Activated CD4-positive, alpha-beta T cell treated with anti-CD3 and anti-CD28 coated beads for 24 hours (primary cell): ENCODE measurements at places on chromosomes 2 and 18.

GRCh38 chr2:72561621-72562318 is 264.1 kb downstream of the EXOC6B start:
- no peak for DNase-seq

GRCh38 chr2:70830366-70830765 is 5.2 kb downstream of the CD207 start:
- no peak for DNase-seq

DNA sequence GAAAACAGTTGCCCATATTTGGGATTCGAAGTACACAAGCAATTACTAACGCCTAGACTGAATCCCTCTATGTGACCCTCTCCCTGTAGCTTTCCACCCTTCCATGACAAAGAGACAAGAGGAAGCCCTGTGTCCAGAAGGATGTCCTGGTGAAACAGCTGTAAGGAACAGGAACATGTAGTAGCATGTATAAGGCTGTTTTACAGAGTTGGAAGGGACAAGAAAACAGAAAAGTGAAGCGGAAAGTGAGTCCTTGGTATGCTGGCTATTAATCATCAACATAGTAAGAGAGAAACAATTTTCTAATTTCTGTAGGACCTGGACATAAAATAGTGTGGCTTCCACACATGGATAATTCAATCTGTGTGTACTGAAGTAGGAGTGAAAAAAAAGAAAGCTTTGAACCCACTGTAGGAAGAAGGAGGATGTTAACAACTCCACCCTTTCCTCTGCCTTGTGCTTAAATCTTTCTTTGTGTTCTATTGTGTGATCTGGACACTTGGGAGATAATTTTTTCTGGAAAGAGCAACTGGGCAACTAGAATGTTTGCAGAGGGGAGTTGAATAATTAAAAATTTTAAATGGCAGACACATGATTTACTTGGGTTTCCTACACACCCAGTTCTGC is 162.3 kb upstream of the ZSWIM2 start:
- DNase-seq, result no peak

- peak; percentile 52 for DNase-seq
Observed at GRCh38 chr2:43224131-43224570, 2.3 kb downstream of the ZFP36L2 start.

DNA sequence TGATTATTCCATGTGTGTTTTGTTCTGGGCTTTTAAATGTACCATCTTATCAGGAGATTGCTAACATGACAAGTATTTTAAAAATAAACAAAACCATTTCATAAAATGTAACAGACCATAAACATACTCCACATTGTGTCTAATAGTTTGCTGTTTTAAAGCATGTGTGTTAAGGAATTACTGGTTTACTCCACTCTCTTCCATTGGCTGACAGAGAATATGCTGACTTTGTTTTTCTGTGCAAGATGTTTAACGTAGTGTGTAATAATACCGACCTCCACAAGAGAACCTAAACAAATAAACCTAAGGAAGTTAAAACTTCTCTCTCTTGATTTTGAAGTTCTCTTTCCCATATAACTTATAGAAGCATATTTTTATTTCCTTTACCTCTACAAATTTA is 17.0 kb upstream of the TMEM18 start:
- no peak for DNase-seq

DNA sequence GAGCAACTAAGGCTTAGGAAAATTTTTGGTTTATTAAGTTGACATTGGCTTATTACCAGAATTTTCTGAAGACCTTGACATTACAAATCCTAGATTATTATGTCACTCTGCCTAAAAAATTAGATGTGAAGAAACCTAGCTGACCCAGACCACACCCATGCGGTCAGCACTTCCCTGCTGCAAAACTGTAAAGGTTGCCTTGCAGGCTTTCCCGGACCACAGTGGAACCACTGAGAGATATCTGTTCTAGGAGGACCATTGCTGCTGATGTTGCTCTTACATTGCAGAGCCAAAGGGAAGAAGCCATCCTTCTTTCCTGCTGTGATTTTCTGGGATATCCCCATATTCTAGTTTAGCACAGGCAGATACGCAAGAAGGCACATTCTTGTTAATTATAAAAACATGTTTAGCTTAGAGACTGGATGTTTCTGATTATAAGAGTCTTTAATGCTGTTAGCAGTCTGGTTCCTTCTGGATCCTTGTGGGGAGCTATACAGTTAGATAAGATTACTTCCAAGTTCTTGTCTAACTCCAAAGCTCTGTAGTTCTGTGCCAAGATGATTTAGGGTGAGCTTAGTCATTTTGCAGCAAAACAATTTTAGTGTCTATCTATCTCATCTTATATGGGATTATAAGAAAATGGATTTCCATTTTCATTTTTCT is 70.2 kb downstream of the AOX1 start:
- DNase-seq, result no peak

DNA sequence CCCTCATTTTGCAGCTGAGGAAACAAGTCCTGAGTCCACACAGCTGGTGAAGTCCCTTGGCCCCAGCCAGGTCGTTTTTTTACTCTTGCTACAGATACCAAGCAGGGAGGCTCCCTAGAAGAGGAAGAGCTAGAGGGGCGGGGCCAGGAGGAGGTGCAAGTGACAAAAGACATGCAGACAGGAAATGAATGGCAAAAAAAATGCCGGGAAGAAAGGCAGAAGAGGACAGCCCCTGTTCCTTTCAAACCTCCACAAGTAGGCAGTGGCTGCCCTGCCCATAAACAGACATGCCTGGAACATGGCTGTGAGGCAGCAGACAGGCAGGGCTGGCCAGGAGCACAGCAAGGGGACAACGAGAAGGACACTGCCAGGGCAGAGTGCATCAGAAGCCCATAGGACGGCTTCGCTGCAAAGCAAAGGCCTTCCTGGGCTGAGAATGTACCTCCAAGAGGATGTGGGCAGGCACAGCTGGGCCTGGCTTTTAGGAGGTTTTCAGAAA is 108.7 kb downstream of the ZBTB7C start:
- DNase-seq, result no peak

DNA sequence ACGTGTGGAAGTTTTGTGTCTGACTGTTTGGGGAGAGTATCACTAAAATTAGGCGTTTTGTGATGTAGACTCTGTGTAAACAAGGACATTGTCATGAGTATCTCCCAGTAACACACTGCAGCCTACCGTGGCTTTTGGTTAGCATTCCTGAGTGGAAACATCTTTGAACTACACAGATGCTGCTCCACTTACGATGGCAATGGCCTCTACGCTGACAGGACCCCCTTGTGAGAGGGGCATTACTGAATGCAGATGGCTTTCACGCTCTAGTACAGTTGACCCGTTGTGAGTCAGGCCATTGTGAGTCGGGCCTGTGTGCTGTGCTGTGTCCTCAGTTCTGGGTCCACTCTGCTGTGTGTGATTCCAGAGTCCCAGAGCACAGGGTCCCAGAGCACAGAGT is 34.4 kb upstream of the ADNP2 start:
- DNase-seq, result no peak

- DNase-seq, result no peak
Observed at GRCh38 chr18:76679259-76679658, 143.1 kb upstream of the ZNF236 start.
